ENCODE measurements at places on chromosomes 5 and 9.

DNA sequence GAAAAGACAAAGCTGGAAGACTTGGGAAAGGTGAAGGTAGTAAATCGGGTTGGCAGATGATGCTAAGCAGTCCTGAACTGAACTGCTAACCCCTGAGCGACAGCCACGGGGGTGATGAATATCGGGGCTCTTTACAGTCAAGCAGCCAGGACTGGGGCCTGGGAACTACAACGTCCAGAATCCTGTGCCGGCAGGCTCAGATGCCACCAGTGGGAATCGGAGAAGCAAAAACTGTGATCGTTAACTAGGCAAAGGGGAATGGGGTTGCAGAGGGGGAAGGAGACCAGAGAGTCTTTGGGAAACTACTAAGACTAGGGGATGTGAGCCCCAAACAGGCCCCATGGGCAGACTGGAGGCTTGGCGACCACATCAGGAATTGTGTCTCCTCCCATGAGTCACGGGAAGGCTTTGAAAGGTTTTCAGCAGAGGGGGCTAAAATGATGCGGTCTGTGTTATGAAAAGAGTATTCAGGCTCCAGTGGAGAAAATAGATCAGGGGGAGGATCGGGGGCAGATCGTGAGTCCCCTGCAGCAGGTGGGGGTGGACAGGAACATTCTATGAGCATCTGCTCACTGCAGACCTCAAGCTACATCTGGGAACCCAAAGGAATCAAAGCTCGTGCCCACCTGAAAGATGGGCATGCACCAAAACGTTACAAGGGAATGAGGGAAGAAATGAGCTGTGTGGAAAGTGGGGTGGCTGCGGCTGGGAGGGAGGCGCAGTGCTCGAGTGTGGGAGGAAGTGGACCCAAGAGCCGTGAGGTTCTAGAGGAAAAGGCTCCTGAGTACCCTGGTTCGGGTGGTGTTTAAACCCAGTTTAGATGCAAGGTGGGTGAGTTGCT lies 53.8 kb downstream of the HRH2 start:
- DNase-seq = no peak

DNA sequence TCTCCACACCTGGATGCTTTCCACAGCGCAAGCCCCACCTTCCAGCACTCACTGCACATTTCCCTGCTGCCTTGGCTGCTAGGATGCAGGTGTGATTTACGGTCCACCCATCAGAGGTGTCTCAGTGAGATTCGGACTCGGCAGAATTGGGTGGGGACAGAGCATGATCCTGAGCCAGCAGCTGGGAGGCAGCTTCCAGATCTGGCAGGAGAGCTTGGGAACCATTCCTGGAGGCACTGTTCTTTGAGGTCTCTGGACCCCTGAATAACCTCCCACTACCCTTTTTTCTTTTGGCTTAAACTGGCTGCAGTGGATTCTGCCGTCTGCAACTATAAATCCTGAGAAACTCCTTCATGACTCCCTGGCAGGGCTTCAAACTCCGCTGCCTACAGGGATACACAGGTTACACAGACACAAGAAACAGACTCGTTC lies 99.6 kb upstream of the PHYKPL start:
- no peak for DNase-seq

- no peak for DNase-seq
Measured at GRCh38 chr5:1564824-1565736, 41.3 kb upstream of the LPCAT1 start.

- DNase-seq = no peak
Measured at GRCh38 chr9:136700304-136700703, 12.1 kb upstream of the DIPK1B start.

GRCh38 chr5:168238463-168238862 lies 53.0 kb upstream of the WWC1 start:
- no peak for DNase-seq

DNA sequence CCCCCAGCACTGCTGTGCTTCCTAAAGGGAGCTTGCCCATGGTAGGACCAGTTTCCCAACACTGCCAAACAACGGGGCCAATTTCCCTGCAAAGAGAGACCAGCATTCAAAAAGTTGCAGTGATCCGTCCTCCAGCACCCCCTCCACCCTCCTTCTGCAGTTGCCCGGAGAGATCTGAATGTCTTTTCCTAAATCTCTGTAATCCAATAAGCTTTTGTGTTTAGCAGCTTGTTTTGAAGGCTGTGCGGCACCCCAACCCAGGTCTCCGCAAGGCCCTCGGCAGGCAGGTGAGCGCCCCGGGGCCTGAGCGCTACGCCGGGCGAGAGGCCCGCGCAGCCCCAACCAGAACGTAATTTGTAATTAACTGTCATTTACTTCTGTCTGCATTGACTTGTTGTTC lies 366.9 kb upstream of the IRX2 start:
- DNase-seq = no peak

DNA sequence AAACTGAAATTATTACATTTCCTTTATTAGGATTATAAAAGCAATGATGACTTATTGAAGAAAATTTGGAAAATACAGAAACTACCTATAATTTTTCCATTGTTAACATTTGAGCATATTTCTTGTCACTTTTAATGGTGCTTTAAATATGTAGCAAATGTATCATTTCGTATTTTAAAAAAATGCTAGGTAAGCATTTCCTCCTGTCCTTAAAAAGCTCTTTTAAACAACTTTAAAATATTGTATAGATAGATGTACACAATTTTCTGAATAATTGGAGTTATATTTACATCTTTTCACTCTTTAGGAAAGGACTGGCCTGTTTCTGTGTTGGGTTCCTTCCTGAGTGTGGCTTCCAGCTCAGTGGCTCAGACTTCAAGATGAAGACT lies 15.6 kb downstream of the TENT4A start:
- DNase-seq = no peak

DNA sequence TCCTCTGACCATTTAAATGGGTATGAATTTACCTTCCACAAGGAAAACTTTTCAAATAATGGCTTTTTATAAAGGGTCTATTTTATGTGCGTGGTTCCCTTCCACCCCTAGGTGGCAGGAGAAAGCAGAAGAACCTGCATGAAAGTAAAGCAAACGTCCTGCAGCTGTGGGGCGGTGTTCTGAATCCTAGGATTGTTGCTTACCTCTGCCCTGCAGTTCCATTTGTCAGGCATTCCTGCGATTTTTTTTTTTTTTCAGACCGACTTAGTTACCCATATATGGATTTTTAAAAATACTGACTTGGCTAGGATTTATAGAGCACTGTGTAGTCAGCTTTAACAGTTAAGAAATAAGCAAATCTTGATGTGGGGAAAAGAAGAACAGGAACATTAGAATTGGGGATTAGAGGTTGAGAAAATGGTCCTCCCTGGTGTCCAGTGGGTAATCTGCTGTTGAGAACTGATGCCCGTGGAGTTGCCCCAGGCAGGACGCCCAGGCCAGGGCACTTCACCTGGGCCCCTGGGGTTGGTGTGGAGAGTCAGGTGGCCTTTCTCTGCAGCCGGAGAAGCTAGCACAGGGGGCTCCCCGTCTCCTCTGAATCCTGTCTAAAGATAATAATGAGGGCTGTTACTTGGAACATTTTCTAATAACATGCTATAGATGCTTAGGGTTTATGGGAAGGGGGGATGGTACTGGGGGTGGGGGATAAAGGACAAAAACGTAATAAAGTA lies 30.4 kb upstream of the LTC4S start:
- peak; percentile 39 for DNase-seq

GRCh38 chr5:145350513-145350912 lies 484.6 kb downstream of the PRELID2 start:
- no peak for DNase-seq

GRCh38 chr9:88521308-88521707 lies 13.7 kb upstream of the NXNL2 start:
- DNase-seq = no peak

- no peak for DNase-seq
Measured at GRCh38 chr5:169706071-169706470, 69.0 kb downstream of the DOCK2 start.
